ENCODE measurements at places on chromosomes 1 and 21. TPM values are rescaled to one million over a fixed set of nuclear protein-coding genes. Genes with fewer than 3 reads are reported as not detected.

The HSD3B2 gene
- total RNA-seq: not detected

The GPR37L1 gene
- not detected for total RNA-seq

The ATP6V1G3 gene
- total RNA-seq: not detected

DNA sequence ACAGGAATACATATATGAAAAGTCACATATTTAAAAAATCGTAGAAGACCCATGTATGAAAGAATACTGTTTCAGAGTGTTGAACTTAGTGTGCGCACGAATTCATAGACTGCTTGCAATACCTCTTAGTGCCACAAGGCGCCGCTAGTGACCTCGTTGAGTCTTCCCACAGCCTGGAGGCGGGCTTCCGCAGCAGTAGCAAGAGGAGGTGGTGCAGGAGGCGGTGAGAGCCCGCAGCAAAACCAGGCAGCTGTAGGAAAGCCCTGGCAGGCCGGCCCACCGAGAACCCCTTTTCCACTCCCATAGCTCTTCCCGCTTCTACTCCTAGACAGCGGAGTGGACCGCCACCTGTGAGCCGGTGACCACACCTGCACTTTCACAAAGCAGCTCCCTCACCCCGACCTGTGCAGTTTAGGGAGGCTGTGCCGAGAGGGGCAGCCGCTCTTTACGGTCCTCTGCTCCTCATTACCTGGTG lies 23.5 kb downstream of the MTARC1 start:
- DNase-seq: peak; percentile 83

DNA sequence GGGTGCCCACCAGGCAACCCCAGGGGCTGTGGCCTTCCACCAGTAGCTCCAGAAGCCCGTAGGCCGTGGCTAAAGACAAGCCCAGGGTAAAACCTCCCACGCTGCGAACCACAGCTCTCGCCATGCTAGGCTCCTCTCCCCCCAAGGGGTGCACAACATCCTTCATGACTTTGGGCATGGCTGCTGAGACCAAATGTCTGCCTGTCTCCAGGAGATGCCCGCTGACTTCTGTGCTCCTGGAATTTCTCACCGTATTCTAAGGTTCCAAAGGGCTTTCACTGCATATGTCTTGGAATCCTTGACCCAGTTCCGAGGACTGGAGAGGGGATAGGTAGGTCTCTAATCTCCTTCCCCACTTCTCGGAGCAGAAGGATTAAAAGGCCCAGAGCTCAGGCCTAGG lies at the start of the genes DCST1 and DCST2:
Gene DCST1, plus strand, starts transcription at position 301 of the 400 bp plus-strand sequence. CDS start 213 bp downstream, outside the sequence.
Gene DCST2, minus strand, starts transcription at position 258 of the 400 bp plus-strand sequence. Its CDS starts 80 bp downstream, at position 178.
- DNase-seq: no peak

- DNase-seq: peak; percentile 23
Observed at GRCh38 chr1:25117233-25117823, 115.0 kb downstream of the SYF2 start.

DNA sequence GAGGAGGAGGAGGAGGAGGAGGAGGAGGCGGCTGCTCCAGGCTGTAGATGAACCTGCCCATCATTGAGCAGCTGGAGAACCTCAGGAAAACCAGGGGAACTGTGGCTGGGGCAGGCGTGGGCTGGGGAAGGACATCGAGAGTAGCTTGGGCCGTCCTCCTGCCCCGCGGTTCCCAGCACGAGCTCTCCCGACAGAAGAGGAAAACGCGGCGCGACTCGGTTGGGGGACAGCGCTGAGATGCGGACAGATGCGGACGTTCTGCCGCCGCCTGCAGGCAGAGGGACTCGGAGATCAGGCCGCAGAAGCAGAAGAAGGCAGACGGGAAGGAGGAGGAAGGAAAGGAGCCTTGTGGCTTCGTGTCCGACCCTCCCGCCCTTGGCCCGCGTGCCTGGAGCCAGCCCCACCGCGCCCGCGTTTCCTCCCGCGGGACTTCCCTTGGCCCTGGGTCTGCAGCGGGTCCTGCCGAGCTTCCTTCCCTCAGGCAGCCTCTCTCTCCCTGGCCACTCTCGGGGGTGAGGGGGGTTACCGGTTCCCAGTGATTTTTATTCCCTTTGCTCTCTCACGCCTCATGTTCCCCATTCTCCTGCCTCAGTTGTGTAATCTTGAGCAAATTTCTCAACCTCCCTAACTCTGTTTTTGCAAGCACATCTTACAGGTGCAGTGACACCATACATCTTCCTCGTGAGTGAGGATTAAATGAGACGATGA lies 1.7 kb upstream of the TNFRSF9 start:
- peak; percentile 76 for DNase-seq

DNA sequence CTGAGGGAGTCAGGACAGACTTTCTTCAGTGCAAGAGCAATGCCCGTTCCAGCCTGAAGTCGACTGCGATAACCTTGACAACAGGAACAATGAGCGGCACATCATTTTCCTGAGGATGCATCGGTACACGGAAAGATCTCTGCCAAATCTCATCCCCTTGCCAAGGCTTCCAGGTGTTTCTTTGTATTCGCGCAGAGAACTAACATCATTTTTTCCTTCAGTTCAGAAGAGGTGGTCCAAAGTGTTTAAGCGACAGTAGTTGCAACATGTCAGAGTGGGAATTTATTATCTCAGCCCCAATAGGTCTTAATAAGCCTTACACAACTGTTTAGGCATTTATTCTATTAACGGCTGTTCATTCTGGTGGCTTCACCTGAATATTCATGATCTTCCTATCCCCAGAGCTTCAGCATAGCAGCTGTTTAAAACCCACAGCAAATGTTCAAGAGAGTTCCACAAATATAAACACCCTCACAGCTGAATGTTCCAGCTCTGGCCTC lies 129.7 kb upstream of the NFIA start:
- no peak for DNase-seq

- DNase-seq: no peak
Observed at GRCh38 chr1:76219366-76219818, 144.8 kb downstream of the ST6GALNAC3 start.

GRCh38 chr1:199574950-199575349 lies 452.6 kb upstream of the NR5A2 start:
- no peak for DNase-seq

DNA sequence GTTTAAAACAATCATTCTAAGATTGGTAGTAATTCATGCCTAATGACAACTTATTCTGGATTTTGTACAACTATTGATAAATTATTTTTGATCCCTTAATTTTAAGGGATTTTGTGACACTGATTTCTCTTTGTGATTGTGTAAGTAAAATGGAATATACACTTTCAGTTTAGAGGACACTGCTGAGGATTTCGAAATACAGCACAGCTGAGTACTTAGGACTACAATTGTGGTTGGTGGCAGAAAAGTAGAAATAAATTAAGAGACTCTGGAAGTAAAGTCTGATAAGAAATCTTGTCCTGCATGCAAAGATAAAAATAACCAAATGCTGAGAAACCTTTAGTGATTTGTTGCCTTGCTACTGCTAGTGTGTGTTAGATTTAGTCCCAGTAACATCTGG lies 40.0 kb downstream of the TYW3 start:
- no peak for DNase-seq

Measured in natural killer cell treated with Interleukin-12 subunit alpha and Interleukin-12 subunit beta and Interleukin-15 and Interleukin-18, amount 100 ng/mL, for 72 hours (primary cell).